ENCODE measurements at places on chromosomes 6 and 20.

DNA sequence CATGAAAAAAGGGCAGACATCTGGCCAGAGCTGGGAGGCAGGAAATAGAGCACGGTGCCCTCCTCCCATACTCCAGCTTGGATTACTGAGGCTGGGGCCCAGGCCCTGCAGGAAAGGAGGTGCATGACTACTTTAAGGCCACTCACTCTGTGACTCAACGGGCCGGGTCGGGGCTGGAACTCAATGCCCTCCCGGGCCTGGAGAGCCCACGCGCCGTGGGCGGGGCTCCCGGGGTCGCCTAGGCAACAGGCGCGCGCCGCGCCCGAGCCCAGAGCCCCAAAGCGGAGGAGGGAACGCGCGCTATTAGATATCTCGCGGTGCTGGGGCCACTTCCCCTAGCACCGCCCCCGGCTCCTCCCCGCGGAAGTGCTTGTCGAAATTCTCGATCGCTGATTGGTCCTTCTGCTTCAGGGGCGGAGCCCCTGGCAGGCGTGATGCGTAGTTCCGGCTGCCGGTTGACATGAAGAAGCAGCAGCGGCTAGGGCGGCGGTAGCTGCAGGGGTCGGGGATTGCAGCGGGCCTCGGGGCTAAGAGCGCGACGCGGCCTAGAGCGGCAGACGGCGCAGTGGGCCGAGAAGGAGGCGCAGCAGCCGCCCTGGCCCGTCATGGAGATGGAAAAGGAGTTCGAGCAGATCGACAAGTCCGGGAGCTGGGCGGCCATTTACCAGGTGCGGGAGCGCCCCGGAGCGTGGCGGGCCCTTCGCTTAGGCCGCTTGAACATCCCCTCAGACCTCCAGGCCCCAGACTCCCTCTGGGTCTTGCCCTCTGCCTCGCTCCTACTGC, at the start of gene PTPN1:
Gene PTPN1 (plus strand): TSS at position 461 of the 783 bp plus-strand sequence. CDS start 145 bp downstream, at position 606.
- DNase-seq = peak; percentile 99
- peaks cover 4% of the 10 kb centered on the region for H3K27me3 ChIP-seq
- peaks cover 53% of the 10 kb centered on the region for H3K4me1 ChIP-seq
- H3K27ac ChIP-seq = peak within 1 kb of the TSS; percentile 97
- no peaks in the 10 kb centered on the region for H3K36me3 ChIP-seq
- H3K4me3 ChIP-seq = peak within 1 kb of the TSS; percentile 91

GRCh38 chr6:42627674-42628073, 63.8 kb downstream of the UBR2 start:
- peaks cover 18% of the 10 kb centered on the region for H3K36me3 ChIP-seq
- H3K27ac ChIP-seq = no peak overlapping the region
- no peak overlapping the region for H3K4me3 ChIP-seq
- peaks cover 38% of the 10 kb centered on the region for H3K4me1 ChIP-seq
- no peaks in the 10 kb centered on the region for H3K27me3 ChIP-seq

DNA sequence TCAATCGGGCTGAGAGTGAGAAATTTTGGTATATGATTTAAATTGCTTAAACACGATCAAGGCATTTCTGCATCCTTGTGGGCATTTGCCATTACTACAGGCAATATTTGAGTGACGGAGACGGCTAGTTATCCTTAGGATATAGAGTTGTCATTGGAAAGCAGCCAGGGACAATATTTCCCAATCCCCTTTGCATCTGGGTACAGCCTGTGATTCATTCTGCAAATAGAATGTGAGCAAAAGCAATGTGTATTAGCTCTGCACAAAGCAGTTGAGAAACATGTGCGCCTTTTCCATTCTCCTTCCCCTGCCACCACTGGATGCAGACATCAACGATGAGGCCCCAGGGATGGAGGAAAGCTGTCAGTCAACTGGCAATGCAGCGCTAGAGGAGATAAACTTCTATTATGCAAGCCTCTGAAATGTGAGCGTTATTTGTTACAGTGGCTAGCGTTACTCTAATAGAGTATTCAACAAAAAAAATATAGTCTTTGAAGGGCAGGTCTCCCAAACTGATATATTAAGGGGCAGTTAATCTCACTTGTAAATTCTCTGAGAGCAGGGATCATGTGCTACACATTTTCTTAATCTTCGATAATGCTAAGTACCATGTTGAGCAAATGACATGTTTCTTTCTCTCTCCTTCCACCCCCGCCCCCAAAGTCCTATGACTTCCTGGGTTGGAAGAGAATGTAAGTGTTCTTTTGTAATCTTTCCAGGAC, 37.1 kb upstream of the NCOA3 start:
- no peak overlapping the region for H3K27ac ChIP-seq
- no peaks in the 10 kb centered on the region for H3K27me3 ChIP-seq
- no peak overlapping the region for H3K4me3 ChIP-seq
- DNase-seq = no peak
- no peaks in the 10 kb centered on the region for H3K36me3 ChIP-seq
- H3K4me1 ChIP-seq = no peaks in the 10 kb centered on the region

- no peak for DNase-seq
- no peaks in the 10 kb centered on the region for H3K4me1 ChIP-seq
- H3K27me3 ChIP-seq = peaks cover 2% of the 10 kb centered on the region
- no peak overlapping the region for H3K27ac ChIP-seq
Measured at GRCh38 chr6:17730078-17730704, 23.5 kb upstream of the NUP153 start.

GRCh38 chr6:32974016-32974333, 5.6 kb downstream of the BRD2 start:
- peak overlapping the region; percentile 92 for H3K4me3 ChIP-seq
- peaks cover 53% of the 10 kb centered on the region for H3K36me3 ChIP-seq
